WERI-Rb-1 (cell line): ENCODE measurements at places on chromosomes 1 and 21.

- no peak for DNase-seq
Measured at GRCh38 chr1:112833806-112834205, 118.7 kb upstream of the PPM1J start.

- peak; percentile 81 for DNase-seq
Measured at GRCh38 chr1:8374356-8374755, 56.4 kb downstream of the SLC45A1 start.

DNA sequence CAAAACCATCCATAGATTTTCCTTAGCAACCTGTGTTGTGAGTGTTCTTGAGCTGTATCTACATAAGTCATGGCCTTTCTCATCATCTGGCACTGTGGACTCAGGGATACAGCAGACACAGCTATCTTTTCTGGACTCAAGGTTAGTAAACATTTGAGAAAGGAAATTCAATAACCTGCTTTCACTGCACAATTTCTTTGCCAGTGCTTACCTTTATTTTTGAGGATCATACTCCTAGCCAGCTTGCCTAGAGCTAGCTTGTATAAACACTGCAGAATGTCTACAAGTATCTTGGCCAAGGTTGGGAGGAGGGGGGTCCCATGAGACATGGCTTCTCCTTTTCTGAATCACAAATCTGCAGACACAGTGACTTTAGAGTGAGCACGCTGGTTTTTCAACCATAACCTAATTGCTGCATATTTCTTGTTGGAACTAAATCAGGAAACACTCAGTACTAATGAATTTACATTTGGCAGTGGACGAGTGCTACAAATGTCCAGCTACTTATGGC lies 27.2 kb downstream of the ADAMTS5 start:
- no peak for DNase-seq

GRCh38 chr1:242187816-242188215 lies 188.9 kb upstream of the MAP1LC3C start:
- no peak for DNase-seq

DNA sequence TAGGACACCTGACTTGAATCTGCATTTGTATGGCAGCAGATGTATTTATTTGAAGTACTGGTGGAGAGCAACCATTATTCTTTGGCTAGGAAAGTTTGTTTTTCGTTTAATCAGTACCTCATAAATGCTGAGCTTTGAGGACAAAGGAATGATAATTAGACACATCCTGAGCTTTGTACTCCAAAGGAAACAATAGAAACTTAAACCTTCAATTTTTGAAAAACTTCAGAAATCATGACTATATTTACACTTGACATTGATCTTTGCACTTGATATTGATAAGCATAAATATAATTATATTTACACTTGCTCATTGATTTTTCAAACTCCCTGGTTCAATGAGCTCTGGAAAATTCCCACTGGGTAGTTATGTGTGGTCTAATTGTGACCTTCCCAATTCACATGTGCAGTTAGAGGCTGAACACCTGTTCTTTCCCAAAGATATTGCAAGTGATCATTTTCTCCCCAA lies 10.7 kb downstream of the PATJ start:
- no peak for DNase-seq

GRCh38 chr1:21270086-21270689 lies 20.1 kb downstream of the ECE1 start:
- peak; percentile 88 for DNase-seq

DNA sequence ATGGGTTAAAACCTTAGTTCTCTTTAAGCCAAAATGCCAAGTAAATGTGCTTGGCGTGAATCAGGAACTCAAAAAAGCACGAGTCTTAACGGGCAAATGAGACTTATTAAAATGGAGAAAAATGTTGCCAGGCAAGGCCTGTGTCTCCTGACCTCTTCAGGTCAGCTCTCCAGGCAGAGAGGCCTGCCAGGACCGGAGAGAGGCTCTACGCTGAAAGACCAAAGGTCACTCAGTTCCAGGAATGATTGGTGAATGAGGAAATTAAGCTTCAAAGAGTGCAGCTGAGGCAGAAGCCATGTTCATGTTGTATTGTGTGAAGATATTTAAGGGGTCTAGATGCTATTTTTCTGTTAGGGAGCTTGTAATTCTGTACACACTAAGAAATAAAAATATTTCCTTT lies 66.6 kb downstream of the SPAG17 start:
- DNase-seq, result no peak

GRCh38 chr1:116167625-116168276 lies 56.6 kb downstream of the MAB21L3 start:
- no peak for DNase-seq
